Occipital lobe (tissue), 3 donors: ENCODE measurements at places on chromosomes 5 and 9.

DNA sequence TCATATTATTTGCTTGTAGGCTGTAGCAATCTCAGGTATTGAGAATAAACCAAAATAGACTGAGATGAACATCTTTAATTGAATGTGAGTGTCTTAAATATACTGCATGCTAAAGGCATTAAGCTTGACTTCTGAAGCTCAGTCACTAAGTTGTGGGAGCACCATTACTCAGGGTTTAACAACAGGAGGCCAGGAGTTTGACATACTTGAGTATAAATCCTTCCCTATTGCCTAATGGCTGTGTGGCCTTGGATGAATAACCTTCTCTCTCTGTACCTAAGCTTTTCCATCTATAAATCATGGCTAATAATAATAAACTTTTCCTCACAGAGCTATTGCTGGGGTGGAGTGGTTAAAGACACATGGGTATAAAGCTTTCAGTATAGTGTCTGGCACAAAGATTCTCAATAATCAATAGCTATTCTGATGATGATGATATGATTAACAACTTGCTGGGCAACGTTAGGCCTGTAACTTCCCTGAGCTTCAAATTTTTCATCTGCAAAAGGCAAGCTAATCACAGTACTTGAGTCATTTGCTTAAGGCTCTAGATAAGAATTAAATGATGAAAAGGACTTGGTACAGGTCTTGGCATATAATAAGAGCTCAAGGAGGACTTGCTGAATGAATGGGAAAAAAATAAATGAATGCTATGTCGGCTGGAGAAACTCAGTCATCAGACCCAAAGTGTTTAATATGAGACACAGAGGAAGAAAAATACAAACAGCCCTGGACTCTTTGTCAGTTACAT is 174.0 kb upstream of the IL12B start:
- DNase-seq = no peak

GRCh38 chr5:34941936-34942335 is 12.6 kb downstream of the DNAJC21 start:
- no peak for DNase-seq

- no peak for DNase-seq
Measured at GRCh38 chr9:113892861-113893491, 16.9 kb downstream of the ZNF618 start.

DNA sequence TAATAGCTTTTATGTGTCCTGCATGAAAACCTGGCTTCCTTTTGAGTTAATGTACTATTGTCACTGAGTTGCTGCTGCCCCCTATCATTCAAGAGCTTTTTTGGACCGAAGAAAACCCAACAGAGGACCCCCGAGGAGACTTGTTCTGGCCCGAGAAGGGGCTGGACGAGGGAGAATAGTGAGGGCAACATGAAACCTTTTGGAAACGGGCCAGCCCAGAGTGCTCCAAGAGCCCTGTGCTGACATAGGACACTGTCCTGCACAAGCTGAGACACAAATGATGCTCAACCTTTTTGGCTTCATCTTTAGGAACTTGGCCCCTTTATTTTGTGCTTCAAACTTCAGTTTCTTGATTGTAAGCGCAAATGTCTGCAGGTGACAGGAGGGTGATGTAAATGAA is 4.0 kb upstream of the GADD45G start:
- no peak for DNase-seq

DNA sequence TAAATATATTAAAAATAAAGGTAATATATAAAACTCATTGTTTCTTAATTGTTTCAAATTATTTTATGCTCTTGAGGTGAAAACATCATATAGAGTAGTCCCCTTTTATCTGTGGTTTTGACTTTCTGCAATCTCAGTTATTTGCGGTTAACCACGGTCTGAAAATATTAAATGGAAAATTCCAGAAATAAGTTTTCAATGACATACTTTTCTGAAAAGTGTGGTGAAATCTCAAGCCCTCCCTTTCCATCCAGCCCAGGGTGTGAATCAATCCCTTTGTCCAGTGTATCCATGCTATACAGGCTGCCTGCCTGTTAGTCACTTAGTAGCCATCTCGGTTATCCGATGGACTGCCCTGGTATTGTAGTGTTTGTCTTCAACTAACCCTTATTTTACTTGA is 546.7 kb upstream of the DMAC1 start:
- DNase-seq = no peak

DNA sequence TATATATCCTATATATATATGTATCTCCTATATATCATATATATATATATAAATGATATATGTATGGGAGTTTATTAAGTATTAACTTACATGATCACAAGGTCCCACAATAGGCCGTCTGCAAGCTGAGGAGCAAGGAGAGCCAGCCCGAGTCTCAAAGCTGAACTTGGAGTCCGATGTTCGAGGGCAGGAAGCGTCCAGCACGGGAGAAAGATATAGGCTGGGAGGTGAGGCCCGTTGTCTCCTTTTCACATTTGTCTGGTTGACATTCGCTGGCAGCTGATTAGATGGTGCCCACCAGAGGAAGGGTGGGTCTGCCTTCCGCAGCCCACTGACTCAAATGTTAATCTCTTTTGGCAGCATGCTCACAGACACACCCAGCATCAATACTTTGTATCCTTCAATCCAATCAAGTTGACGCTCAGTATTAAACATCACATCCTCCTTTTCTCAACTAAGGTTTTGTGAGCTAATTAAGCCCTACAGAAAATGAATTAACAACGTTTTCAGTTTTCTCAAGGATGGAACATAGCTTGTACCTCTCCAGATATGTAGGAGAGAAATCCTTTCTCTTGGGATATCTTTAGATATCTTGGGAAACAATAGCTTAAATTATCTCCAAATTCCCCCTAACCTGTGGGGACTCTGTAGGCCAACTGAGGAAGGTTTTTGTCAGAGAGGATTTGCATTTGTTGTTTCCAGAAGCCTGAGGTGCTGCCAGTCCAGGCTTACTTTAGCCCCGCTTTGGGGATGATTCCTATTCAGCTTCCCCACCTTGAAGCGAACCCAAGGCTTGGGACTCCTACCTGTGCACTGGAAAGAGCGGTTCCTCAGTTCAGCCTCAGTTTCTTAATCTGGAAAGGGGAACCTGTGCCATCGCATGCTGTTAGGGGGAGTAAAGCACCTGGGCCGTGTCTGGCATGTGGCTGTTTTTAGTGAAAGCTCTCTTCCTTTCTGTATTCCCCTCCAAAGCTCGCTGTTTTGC is 163.2 kb downstream of the CACNA1B start:
- no peak for DNase-seq

GRCh38 chr9:18988003-18988402 is 45.0 kb downstream of the SAXO1 start:
- DNase-seq = no peak

DNA sequence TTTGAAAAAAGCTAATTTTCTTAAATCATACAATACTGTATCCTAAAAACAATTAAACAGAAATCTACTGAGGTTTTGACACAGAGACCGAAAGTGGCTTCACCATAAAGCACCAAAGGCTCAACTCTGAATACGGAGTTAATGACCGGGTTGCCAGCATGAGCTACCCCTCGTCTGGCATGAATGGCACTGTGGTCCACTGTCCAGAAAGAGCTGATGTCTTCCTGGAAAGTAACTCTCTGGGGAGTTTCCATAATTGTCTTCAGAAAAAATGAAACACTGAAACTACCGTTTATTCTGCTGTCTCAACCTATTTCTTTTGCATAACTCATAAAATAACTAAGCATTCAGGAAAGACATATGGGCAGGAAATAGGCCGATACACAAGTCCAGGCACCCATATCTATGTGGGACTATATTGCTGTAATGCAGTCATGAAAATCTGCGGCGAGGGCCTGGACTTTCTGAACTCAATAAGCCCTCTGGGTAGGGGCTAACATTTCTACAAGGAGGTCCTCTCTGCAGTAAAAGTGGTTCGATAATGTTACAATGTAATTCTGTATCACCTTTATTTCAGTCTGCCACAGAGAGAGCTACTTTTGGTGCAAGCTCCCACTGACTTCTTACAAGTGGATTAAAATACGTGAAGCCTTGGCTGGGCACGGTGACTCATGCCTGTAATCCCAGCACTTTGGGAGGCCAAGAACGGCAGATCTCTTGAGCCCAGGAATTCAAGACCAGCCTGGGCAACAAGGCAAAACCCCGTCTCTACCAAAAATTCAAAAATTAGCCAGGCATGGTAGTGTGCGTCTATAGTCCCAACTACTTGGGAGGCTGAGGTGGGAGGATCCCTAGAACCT is 52.4 kb downstream of the ANKH start:
- DNase-seq = peak; percentile 23

DNA sequence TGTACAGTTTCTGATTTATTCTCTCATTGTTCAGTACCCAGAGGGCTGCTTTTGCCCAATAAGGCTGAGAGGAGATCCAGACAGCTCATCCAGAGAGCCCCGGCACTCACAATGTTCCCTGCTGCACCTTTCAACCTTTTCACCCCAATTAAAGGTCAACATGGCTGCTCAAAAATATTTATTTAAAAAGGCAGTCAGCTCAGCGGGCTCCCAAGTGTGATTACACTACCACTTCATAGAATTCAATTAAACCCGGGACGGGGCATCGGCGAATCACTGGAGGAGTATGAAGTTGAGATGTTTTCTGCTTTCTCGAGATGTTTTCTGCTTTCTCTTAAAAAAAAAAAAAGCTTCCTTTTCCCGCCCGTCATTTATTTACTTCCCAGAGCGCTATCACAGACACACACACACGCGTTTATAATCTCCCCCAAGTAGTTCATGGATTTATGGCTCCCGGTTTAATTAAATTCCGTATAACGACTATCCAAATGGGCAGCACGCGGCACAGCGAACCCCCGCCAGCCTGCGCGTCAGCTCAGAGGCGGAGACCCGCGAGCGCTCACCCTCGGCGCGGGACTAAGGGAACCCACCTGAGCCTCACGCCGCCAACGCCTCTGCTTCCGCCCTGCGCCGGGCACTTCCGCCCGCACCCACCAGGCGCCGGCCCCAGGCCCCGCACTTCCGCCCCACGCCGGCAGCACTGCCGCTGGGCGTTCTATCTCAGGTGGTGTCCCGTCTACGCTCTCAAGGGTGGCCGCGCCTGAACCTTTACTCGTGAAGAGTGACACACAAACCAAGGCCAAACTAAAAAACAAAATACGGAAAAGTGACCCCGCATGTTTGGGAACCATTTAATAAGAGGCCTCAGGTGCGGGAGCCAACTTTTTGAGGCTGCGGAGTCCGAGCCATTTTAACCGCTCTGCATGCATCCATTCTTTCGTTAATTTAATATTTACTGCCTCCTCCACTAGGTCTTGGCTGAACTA is at the start of gene C5orf63:
C5orf63 (minus strand) TSS at position 642 of the 986 bp plus-strand sequence. CDS start 14,507 bp downstream, outside the sequence.
- no peak for DNase-seq

GRCh38 chr5:54040018-54040417 is 270.4 kb downstream of the ARL15 start:
- no peak for DNase-seq

GRCh38 chr5:160968480-160968879 is 116.5 kb upstream of the ATP10B start:
- no peak for DNase-seq

DNA sequence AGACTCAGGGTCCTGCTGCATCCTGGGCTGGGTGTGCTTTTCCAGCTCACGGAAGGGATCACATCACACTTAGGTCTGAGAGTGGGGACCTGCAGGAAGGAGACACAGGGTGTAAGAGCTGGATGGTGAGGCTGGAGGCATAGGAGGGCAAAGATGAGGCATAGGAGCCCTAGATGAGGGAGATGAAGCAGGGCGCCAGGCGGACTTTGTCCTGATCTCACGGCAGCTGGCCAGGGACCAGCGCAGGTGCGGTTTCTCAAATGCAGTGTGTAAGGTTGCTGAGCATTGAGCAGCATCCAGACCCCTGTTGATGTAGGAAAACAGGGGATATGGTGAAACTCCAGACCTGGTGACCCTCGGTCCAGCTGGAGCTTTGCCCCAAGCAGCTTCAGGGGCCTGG is 156.5 kb downstream of the PSAT1 start:
- DNase-seq = no peak

GRCh38 chr5:54719384-54720283 is 202.1 kb downstream of the SNX18 start:
- DNase-seq = peak; percentile 24

DNA sequence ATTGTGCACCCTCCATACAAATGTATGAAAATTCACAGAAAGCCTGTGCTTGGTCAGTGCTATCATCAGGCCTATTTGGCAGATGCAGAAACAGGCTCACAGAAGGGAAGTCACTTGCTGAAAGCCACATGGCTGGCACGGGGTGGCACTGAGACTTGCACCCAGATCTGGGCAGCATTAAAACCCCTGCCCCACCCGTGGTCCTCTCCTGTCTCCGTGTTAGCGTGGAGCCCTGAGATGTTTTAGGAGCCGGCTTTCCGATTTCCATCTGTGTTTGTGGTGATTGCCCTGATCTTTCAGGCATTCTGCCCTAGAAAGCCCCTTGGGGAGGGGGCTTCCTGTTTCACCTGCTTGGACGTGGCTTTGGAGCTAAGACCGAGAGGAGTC is 102.2 kb upstream of the IER5L start:
- no peak for DNase-seq

DNA sequence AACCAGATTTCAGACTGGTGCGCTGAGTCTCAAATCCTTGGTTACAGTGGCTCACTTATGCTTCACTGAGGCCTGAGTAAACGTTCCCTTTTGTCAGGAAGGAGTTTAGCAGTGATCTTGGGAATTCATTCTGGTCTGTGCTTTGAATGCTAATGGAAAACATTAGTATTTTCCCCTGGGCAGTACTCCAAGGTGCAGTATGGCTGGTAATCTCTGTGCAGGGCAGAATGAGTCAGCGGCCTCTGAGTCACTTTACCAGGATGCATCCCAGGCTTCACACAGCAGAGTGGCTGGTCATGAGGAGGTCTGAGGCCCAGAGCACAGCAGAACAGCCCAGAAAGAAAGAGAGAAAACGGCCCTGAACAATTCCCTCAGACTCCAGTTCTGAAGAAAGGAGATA is 54.0 kb downstream of the PCA3 start:
- DNase-seq = peak; percentile 68

GRCh38 chr9:21983561-21983935 is 10.6 kb downstream of the CDKN2A start:
- DNase-seq = no peak

DNA sequence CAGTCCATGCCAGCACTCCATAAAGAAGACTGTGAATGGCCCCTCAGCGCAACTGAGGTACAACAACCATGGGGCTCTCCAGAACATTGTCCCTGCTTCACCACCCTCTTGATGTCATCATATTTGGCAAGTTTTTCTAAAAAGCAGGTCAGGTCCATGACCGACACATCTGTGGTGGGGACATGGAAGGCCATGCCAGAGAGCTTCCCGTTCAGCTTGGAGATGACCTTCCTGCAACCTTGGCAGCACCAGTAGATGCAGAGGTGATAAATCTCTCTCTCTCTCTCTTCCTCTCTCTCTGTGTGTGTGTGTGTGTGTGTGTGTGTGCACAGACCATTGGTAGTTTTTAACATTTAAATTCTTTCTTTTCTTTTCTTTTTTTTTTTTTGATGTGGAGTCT is 35.4 kb upstream of the AGXT2 start:
- no peak for DNase-seq

DNA sequence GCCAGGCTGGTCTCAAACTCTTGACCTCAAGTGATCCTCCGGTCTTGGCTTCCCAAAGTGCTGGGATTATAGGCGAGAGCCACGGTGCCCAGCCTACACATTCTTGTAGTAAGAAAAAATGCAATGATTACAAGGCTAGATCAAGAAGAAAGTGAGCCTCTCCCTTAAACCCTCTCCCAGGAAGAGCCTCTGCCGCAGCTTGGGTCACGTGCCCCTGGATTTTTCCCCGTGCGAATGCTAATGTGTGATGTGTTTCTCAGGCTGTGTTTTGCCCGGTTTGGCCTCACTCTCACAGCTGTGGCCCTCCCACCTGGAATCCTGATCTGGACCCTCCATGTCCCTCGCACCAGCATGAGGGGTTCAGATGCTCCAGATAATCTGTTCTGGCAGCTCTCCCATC is 6.9 kb downstream of the PLPP7 start:
- DNase-seq = no peak

GRCh38 chr5:52834320-52834719 is 46.6 kb downstream of the ITGA1 start:
- no peak for DNase-seq
